Esophagus squamous epithelium (tissue), 5 donors: ENCODE measurements at places on chromosomes 4 and X. TPM values are rescaled to one million over a fixed set of nuclear protein-coding genes. Genes with fewer than 3 reads are reported as not detected.

Gene FGFBP1
- 630 TPM for total RNA-seq

Gene USP17L27
- not detected for total RNA-seq

Gene OTC
- not detected for total RNA-seq

Gene ANOS1
- 3.8 TPM for total RNA-seq

Gene HSD17B13
- total RNA-seq = not detected
